MG63 (cell line): ENCODE measurements at places on chromosomes 11 and 22. TPM values are rescaled to one million over a fixed set of nuclear protein-coding genes. Genes with fewer than 3 reads are reported as not detected.

Gene SLC25A18
- 0.16 TPM in 1 of 2 replicates, not detected in the other for total RNA-seq

Gene SCGB1A1
- total RNA-seq = not detected in 2 replicates

Gene OR4A16
- total RNA-seq = not detected in 2 replicates

Gene MRTFA
- total RNA-seq = 30.7 and 52.0 TPM in 2 replicates

Gene ABCC8
- not detected in 2 replicates for total RNA-seq

Gene MUC2
- total RNA-seq = not detected in 2 replicates

Gene PTPN5
- 0.05 TPM in 1 of 2 replicates, not detected in the other for total RNA-seq

Gene KRTAP5-11
- total RNA-seq = not detected in 2 replicates

Gene SLN
- not detected in 2 replicates for total RNA-seq

Gene BEST1
- total RNA-seq = not detected in 2 replicates

Gene GPHA2
- total RNA-seq = not detected in 2 replicates

Gene OR51B5
- total RNA-seq = 0.64 and 0.89 TPM in 2 replicates

Gene KREMEN1
- 2.4 and 6.1 TPM in 2 replicates for total RNA-seq

Gene FZD4
- 0.16 and 0.99 TPM in 2 replicates for total RNA-seq

Gene OR52A1
- total RNA-seq = not detected in 2 replicates

Gene IL10RA
- total RNA-seq = 1.3 TPM in 1 of 2 replicates, not detected in the other

Gene ST14
- total RNA-seq = not detected in 2 replicates

Gene POTEH
- not detected in 2 replicates for total RNA-seq

Gene PTGDR2
- not detected in 2 replicates for total RNA-seq

Gene TESMIN
- total RNA-seq = not detected in 2 replicates

Gene KCNK4
- not detected in 2 replicates for total RNA-seq

Gene IFITM2
- total RNA-seq = 35.8 and 50.4 TPM in 2 replicates

Gene MPEG1
- not detected in 2 replicates for total RNA-seq

Gene SSH3
- 3.8 and 5.1 TPM in 2 replicates for total RNA-seq

Gene C22orf31
- not detected in 2 replicates for total RNA-seq
